CD4-positive, alpha-beta T cell treated with Interleukin-17A for 1 hour (primary cell): ENCODE measurements at places on chromosomes 6 and 20.

DNA sequence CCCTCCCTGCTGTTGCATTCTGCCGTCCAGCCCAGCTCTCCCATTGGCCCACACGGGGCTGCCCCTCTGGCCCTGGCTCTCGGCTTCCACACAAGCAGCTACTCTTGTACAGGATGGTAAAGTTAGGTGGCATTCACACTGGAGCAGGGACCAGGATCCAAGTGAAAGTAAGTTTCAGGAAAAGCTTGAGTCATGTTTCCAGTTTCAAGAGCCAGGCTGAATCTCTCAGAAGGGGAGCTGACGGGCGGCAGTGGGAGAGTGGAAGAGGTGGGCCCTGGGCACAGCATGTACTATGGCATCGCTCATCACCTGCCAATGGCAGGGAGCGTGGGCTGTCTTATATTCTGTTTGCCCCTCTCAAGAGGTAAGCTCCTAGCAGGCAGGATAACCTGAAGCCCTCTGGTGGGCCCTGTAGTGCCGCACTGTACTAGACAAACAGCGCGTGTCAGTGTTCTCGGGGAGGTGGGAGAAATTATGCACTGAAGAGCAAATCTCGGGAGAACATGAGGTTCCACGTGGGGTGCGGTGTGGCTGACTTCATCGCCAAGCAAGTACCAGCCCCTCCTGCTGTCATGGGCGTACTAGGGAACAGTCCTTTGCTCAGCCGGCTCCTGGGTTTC is 241.5 kb downstream of the NRN1 start:
- DNase-seq: no peak

GRCh38 chr6:22401206-22401605 is 104.4 kb upstream of the PRL start:
- DNase-seq: no peak

- peak; percentile 20 for DNase-seq
Measured at GRCh38 chr6:30990422-30991086, 7.0 kb downstream of the MUC21 start.

DNA sequence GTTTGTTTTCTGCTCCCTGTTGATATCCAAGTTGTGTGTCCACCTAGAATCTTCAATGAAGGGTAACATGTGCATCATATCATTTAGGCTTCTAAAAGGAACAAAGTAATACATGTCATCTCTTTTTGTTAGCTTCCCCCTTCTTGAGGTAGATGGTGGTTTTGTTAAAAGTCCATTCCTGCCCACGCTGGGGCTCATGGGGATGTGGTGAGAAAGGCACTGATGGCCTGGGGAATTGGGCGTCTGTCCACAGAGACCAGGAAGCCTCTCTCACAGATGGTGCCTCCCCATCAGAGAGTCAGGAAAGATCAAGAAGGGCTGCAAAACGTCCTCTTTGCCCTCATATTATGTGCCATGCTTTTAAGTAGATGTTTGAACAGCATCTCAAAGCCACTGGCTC is 32.5 kb downstream of the GNAS start:
- no peak for DNase-seq

- no peak for DNase-seq
Measured at GRCh38 chr6:163806755-163807499, 392.4 kb downstream of the QKI start.

DNA sequence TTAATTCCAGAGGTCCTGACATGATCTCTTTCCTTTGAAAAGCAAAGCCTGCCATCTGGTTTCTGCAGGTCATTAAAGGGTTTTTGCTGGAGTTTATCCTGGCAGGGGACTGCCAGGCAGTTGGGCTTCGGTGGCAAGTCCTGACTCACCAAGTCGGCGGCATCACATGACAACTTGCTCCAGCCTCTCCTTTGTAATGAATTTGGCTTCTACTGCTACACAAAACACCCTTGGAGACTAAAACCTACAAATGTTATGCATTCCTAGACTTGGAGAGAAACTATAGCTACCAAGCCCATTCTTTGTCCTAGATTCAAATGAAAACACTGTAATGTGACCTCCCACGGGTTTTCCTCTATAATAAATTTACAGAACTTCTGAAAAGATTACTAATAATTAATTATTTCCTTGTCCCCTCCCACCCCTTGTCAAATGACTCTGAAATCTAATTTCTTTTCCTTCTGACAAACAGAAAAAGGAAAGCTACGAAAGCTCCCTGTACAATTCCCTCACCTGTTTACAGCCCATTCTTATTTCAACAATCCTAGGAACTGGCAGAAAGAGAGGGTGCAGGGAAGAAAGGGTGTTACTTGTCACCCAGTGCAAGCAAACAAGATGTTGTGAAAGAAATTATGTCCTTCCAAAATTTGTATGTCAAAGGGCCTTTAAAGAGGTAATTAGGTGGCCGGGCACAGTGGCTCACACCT is 62.9 kb downstream of the QRSL1 start:
- no peak for DNase-seq

GRCh38 chr6:167094436-167094819 is 28.5 kb upstream of the CCR6 start:
- DNase-seq: no peak

DNA sequence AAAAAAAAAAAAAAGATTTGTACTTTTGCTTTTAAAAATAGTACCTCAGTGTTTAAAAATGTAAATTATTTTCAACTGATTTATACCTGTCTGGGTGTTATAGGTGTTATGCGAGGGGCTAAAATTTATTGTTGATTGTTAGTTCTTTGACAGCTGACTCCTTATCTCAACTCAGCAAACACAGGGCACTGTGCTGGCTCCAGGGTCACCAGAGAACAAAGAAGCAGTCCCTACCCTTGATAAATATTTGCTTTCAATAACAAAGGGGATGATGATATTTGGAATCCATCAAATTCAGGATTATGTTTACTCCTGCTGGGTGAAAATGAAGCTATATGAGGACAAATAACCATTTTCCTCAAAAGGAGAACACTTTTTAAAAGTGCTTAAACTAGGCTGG is 34.2 kb upstream of the KAT14 start:
- DNase-seq: no peak

GRCh38 chr20:34538671-34539123 is 19.8 kb upstream of the MAP1LC3A start:
- peak; percentile 64 for DNase-seq

DNA sequence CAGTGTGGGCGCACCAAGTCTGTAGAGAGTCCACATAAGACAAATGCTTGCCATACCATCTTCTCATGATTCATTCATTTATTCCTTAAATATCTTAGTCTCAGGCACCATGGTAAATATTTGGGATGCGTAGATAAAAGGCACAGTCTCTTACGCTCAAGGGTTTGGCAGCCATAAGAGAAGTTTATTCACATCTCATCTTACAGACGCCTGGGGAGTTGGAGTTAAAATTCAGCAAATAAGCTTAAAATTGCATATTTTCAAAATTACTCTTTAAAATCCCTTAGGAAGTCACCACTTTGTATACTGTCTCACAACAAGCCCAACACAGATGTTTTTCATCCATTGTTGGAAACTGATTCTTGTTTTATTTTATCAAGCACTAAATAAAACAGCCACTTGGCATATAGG is 363.3 kb downstream of the KIF16B start:
- no peak for DNase-seq

DNA sequence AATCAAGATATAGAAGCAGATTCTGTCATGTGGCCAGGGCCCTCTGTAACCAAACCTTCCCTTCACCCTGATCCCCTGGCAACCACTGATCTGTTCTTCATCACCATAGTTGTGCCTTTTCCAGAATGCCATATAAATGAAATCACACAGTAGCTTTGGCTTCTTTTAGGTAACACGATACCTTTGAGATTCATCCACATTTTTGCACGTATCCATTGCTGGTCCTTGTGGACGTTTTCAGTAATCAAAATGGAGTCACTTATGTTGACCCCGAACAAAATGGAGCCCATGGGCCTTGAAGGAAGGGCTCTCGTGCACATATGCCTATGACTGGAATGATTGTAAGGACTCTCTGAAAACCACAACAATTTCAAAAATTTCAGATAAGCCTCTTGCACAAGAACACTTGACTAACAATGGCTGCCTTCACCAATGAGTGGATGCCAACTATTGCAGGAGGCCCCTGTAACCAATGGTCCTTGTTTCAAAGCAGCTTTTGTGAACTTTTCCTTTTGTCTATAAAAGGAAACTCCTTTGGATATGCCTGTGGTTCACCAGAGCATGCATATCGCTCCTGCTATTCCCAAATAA is 84.3 kb upstream of the RALY start:
- DNase-seq: no peak

- no peak for DNase-seq
Measured at GRCh38 chr20:46128310-46129151, 10.4 kb downstream of the CD40 start.

DNA sequence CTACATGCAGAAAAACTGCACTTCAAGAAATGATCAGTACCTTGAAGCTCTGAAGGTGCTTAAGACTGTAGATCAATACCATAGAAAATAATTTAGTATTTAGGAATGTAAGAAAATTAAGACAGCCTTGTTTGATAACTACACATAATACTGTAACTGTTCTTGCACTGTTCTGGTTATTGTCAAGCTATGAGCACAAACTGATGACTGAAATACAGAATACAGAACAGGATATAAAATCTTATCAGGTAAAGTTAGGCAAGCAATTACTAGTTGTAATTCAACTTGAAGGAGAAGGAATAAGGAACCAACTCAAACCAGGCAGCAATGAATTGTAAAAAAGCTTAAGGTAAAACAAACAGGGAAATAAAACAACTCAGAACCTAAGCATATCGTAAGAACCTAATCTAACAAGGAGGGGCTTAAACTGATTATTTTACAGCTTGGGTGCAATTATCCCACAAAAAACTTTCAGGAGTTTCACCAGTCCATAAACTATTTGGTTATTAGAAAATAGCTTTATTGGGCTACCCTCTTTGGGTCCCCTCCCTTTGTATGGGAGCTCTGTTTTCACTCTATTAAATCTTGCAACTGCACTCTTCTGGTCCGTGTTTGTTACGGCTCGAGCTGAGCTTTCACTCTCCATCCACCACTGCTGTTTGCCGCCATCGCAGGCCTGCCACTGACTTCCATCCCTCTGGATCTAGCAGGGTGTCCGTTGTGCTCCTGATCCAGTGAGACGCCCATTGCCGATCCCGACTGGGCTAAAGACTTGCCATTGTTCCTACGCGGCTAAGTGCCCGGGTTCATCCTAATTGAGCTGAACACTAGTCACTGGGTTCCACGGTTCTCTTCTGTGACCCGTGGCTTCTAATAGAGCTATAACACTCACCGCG is 97.7 kb downstream of the ATG5 start:
- DNase-seq: no peak

GRCh38 chr20:7850775-7851490 is 89.3 kb downstream of the HAO1 start:
- no peak for DNase-seq

GRCh38 chr20:14992961-14993360 is 655.5 kb upstream of the FLRT3 start:
- DNase-seq: no peak

DNA sequence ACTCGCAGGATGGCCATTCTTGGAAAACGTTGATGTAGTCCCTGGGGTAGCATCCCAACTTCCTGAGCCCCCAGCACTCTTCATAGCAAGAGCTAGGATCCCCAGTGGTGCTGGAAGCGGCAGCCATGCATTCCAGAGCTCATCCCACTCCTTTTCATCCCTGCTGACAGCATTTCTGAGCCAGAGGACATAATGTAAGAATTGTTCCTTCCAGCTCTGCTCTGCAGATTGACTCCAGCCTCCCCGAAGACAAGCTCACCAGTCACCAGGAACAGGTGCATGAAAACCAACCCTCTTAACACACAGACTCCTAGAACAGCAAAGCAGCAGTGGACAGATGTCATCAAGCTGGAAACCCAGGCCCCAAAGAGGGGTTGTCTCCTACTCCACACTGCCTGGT is 3.8 kb downstream of the SLC13A3 start:
- DNase-seq: no peak

- DNase-seq: no peak
Measured at GRCh38 chr20:10201321-10201870, 17.2 kb upstream of the SNAP25 start.

DNA sequence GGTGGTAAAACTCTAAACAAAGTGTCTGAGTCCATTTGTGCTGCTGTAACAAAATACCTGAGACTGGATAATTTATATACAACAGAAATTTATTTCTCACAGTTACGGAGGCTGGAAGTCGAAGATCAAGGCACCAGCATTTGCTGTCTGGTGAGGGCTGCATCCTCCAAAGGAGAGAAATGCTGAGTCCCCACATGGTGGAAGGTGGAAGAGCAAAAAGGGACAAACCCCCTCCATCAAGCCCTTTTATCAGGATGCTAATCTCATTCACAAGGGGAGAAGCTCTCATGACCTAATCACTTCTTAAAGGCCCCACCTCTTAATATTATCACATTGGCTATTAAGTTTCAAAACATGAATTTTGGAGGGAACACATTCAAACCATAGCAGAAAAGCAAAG is 55.9 kb upstream of the SYNJ2 start:
- no peak for DNase-seq

- no peak for DNase-seq
Measured at GRCh38 chr20:63273059-63273579, 506 bp downstream of the ARFGAP1 start.

GRCh38 chr6:166469426-166469961 is 86.8 kb upstream of the MPC1 start:
- no peak for DNase-seq

GRCh38 chr6:110786271-110786670 is 29.0 kb downstream of the CDK19 start:
- no peak for DNase-seq

DNA sequence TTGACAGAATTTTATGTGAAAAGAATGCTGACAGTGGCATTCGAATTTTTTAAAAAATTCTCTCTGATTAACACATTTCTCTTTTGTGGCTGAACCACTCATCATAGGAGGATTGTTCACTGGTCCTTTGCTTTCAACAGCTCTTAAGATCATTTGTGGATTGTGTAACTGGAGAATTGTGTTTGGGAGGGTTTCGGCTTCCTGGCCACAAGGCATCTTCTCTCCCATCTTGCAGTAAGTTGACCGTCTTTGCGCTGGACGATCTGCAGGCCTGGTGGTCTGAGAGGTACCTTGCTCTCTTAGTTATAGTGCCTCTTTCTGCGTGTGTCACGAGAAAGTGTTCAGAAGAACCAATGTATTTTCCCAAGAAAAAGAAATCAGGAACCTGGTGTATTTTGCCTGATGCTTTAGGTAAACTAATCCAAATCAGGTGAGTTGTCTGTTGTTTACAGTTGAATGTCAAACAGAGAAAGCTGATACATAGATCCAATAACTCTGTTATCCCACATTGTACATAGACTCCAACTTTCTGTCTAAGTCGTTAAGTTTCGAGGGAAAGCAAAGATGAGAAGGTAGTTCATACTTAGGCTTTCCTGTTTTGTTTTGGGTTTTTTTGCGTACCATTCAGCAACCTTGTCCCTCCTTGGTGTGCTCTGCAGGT is 14.8 kb upstream of the EXOC2 start:
- no peak for DNase-seq

DNA sequence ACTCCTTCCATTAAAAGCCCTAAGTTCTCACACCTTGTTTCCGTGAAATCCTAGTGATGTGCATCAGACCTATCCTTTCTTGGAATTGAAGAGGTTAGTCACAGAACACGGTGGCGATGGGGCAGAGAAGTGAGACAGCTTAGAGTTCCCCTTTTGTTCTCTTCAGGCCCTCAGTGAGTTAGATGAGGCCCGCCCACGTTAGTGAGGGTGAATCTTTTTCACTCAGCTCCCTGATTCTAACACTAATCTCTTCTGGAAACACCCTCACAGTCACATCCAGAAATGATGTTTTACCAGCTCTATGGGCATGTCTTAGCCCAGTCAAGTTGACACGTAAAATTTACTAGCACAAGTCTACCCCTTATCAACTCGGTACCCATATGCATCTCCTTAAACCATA is 172.7 kb upstream of the NOX3 start:
- DNase-seq: no peak

GRCh38 chr20:916825-917224 is 691 bp upstream of the ANGPT4 start:
- no peak for DNase-seq

GRCh38 chr6:137715589-137716045 is 151.4 kb upstream of the TNFAIP3 start:
- peak; percentile 93 for DNase-seq
